ENCODE measurements at places on chromosomes 11 and 22.

DNA sequence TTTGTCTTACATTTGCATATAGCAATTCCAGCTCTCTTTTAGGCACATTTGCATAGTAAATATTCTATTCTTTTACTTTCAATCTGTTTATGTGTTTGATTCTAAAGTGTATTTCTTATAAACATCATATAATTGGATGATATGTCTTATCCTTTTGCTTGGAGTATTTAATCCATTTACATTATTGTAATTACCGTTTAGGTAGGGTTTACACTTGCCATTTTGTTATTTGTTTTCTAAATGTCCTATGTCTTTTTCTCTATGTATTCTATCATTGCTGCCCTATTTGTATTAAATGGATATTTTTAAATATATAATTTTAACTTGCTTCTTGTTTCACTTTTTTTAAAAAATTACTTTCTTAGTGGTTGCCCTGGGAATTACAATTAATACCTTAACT lies 22.8 kb upstream of the ACCSL start:
- no peak for DNase-seq

GRCh38 chr11:38818720-38819119 lies 2220.7 kb upstream of the RAG2 start:
- DNase-seq, result no peak

- no peak for DNase-seq
Measured at GRCh38 chr11:77771135-77771534, 49.4 kb downstream of the RSF1 start.

- DNase-seq, result no peak
Measured at GRCh38 chr22:22403771-22404170, 104.8 kb downstream of the ZNF280B start.

- no peak for DNase-seq
Measured at GRCh38 chr22:33579448-33580093, 340.7 kb downstream of the LARGE1 start.

DNA sequence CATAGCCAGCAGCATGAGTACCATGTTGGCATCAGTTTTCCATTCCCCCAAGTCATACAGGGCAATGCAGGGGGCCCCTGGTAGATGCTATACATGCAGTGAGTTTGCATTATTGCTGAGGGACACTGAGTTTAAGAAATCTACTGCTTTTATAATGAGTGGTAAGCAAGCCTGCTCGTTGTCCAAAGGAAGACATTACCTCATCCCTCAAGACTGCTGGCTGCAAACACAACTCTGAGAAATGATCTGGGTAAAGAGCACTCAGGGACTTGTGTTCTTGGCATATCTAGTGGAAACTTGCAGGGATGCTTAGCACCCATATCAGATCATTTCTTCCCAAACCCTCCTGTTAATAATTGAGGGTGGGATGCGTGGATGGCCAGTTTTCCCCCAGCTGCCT lies 77.9 kb downstream of the CWC15 start:
- no peak for DNase-seq

GRCh38 chr22:19708321-19709011 lies 5.8 kb upstream of the SEPTIN5 start:
- DNase-seq, result no peak

- no peak for DNase-seq
Measured at GRCh38 chr11:99327527-99327926, 306.8 kb downstream of the CNTN5 start.

DNA sequence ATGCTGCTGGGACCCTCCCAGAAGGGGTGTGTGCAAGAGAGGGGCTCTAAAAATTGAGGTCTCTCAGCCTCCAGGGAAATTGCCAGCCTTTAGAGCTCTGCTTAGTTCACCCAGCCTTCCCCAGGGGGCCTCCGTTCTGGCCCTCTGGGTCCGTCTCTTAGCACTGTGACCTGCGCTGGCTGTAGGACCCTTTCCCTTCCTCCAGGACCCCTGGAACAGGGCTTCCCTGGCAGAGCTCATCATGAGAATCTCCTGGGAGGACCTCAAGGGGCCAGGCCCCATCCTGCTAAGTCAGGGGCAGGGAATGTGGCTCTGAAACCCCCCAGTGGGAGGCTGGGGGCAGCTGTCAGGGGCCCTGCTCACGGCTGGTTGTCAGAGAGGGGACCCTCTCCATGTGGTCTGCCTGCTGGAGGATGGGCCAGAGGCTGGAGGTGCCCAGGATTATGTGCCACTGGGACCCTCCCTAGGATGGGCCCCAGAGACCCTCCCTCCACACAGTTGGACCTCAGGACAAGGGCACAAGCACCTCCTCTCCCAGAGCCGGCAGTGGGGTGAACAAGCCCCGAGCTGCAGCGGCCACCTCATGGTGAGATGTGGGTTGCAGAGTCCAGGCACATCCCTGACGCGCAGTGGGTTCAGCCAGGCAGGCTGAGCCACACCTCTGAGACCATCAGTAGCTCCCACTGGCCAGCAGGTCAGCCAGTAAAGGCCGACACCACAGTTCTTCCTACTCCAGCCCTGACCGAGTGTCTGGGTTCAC lies 27.1 kb upstream of the GAL start:
- no peak for DNase-seq

- no peak for DNase-seq
Measured at GRCh38 chr11:122156940-122157382, 40.9 kb upstream of the BLID start.

GRCh38 chr11:18093959-18094358 lies 11.9 kb downstream of the SAAL1 start:
- DNase-seq, result no peak

GRCh38 chr22:40007853-40008710 lies 13.3 kb downstream of the FAM83F start:
- DNase-seq, result no peak

GRCh38 chr11:28284196-28284595 lies 176.0 kb downstream of the METTL15 start:
- no peak for DNase-seq

DNA sequence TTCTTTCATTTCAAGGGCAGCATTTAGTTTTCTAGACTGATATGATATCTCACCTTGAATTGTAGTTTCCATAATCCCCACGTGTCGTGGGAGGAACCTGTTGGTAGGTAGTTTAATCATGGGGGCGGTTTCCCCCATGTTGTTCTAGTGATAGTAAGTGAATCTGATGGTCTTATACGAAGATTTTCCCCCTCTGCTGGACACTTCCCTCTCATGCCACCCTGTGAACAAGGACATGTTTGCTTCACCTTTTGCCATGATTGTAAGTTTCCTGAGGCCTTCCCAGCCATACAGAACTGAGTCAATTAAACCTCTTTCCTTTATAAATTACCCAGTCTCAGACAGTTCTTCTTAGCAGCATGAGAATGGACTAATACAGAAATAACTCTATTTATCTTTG lies 851.1 kb upstream of the FAT3 start:
- DNase-seq, result no peak

DNA sequence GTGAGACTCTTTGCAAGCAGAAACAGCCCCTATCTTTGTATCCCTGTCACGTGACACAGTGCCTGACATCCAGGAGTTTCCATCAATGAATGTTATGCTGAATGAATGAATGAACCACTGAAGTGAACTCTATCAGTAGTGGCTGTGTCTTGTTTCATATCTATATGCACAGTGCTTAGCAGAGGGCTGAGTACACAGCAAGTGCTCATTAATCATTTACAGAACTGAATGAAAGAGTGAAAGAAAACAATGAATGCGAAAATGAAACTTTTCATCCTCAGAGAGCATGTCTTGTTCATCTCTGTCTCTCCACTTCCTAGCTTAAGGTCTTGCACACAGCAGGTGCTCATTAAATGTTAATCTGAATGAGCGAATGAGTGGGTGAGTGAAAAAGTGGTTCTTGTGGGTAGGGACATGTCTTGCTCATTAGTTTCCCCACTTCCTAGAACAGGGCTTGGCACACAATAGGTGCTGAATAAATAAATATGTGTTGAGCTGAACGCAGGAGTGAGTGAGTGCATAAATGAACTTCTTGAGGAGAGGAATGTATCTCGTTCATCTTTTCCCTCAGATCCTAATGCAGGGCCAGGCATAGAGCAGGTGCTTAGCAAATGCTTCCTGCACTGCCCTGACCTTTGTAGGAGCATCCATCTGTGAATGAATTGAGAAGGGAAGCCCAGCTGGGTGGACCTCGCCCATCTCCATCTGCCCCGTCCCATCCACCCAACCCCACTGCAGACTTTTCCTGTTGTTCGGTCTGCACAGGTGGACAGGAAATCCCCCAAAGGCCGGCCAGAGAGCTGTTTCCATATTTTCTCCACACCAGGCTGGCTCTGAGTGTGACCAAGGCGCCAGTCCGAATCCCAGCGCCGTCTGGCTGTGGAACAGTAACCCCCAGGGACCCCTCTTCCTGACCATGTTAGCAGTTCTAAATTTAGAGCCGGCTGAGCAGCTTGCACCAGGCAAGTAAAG lies 113.4 kb upstream of the CRYBB3 start:
- peak; percentile 19 for DNase-seq

- DNase-seq, result no peak
Measured at GRCh38 chr22:49228431-49229037, 599.1 kb downstream of the BRD1 start.

GRCh38 chr11:121452609-121453150 lies at the start of gene SORL1-AS1:
TSS of gene SORL1-AS1 (minus strand) at chr11:121452967.
- DNase-seq, result no peak

- DNase-seq, result peak; percentile 70
Measured at GRCh38 chr11:117095284-117096161, 2.7 kb downstream of the SIK3 start.
